NCI-H1930 (cell line): ENCODE measurements at places on chromosomes 7 and 10.
A peak's percentile ranks its signal among the peaks of the same experiment; 100 is the strongest.

- DNase-seq = peak; percentile 16
These were observed 8.7 kb downstream of the NCAPG2 start for GRCh38 chr7:158695726-158696452.

DNA sequence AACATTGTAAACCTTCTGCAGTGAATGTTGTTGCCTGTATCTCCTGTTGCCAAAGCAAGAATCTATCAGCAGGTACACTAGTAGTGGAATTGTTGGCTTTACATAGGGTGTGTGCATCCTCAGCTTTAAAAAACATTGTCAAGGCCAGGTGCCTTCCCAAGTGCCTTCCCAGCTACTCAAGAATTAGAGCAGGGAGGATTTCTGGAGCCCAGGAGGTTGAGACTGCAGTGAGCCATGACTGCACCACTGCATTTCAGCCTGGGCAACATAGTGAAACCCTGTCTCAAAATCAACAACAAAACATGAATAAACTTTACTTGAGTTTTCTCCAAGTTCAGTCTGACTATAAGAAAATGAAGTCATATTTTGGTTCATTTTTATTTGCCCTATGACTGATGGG is 217.3 kb downstream of the CCSER2 start:
- DNase-seq = no peak

DNA sequence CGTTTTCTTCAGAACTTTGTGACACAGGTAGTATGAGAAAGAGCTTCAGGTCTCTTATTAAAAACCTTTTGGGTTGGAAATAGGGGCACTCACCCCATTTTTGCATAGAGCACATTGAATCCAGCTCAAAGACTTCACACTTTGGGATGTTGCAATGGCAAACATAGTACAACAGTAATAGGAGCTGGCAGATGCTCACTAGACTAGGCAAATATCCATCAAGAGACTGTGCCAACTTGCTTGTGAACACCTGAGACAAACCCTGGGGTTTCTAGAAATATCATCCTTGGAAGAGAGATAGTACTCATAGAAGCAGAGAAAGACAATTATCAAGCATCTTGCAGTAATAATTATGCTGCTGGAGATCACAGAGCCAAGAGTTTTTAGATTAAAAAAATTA is 280.0 kb downstream of the CACNA2D1 start:
- DNase-seq = no peak

DNA sequence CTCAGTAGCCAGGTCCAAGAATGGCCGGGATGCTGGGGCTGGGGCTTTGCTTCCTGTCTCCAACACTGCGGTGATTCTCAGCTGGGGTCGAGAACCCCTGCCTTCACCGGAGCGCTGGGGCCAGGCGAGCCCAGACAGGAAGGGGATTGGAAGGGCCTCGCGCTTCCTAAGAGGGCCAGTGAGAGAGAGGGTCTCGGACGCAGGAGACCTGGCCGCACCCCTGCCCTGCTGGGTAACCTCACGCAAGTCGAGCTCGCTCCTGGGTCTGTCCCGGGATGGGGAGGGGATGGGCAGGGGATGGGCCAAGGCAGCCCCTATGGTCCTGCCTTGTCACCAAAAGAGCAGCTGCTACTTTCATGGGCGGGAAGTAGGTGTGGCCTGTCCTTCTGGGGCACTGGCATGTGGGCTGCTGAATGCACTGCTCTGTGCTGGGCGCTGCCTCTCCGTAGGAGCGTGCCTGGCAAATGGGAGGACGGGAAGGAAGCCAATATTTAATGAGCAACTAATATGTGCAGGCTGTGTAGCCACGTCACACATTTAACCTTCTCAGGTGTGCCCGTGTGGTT is 20.0 kb downstream of the KCNK18 start:
- no peak for DNase-seq

GRCh38 chr7:35729061-35729783 is 34.3 kb upstream of the HERPUD2 start:
- no peak for DNase-seq

DNA sequence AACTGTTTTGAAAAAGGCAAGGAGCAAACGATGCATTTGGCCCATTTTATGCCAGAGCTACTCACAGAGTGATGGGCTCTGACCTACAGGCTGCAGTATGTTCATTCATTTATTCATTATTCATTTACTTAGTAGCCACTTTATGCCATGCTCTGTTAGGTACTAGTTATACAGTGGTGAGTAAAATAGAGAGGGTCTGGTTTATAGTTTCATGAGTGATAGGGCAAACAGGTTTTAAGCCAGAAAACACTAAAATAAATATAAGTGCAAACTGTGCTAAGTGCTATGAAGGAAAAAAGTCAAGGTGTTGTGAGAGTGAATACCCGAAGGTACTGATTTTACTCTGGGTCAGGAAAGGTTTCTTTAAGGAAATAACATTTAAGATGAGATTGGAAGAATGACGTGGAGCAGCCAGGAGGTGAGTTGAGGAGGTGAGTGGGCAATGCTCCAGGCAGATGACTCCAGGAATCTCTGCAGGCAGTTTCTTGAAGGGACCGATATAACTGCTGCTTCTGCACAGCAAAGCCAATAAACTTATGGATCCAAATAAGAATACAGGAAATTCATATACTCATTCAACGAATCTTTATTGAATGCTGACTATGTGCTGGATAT is 56.9 kb upstream of the FAM133B start:
- no peak for DNase-seq

DNA sequence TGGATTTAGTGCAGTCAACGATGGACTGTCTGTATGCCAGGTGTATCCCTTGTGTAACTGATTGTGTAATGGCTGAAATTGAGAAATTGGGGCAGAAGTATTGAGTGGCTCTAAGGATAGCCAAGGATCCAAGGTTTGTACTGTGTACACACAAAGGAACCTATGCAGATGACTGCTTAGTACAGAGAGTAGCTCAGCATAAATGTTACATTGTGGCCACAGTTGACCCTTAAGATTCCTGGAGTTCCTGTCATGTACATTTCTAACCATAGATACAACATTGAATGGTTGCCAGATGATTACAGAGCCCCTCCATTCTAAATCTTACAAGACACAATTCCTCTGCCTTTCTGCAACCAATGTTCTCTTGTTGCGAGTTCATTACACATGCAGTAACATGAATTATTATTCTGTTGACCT is 25.3 kb downstream of the CCDC126 start:
- no peak for DNase-seq

DNA sequence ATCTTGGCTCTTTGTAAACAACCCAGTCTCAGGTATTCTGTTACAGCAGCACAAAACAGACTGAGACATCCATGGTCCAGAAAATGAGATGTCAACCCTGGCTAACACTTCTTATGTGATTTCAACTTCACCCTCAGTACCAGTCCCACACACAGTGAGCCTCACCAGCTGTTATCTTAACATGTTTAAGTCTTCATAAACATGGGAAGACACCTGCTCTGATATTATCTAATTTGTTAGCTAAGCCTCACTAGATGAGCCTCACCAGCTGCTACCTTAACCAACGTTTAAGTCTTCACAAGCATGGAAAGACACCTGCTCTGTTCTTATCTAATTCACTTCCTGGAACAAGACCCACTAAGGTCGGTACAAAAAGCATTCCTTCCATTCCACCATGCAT is 130.8 kb downstream of the CALN1 start:
- DNase-seq = no peak

DNA sequence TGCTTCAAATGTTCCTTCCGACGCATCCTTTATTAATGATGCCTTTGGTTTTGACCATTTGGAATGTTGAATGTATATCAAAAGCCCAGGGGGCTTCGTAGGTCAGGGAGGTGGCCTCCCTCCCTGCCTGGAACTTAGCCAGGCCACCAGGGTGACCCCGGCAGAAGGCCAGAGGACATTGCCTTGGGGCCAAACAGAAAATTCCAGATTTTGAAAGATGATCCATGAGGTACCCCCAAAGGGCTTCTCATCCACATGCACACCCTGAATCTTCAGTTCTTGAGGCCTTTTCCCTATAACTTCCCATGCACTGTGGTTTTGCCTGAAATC is 171.7 kb downstream of the ADAM12 start:
- no peak for DNase-seq

- DNase-seq = no peak
These were observed 82.3 kb downstream of the CUL2 start for GRCh38 chr10:35007858-35008301.

GRCh38 chr7:141071260-141071854 is 2.5 kb upstream of the TMEM178B start:
- peak; percentile 73 for DNase-seq

GRCh38 chr10:17001961-17002749 is 127.5 kb downstream of the CUBN start:
- no peak for DNase-seq

DNA sequence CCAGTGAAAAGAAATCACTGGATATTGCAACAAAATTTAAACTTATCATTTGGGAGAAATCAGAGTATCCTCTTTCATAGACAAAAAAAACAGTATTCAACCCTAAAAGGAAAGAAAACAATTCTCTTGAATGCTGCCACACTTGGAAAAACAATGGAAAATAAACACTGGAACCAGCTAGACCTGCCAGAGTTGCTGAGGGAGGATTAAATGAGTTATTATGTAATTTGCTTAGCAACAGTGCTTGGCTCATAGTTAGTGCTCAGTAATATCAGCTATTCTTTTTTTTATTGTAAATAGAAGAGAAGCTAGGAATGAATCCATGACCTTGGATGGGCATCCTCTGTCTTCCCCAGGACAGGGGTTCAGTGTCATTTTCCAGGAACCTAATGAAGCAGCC is 11.0 kb upstream of the ZNF273 start:
- DNase-seq = no peak

- DNase-seq = no peak
These were observed 27.4 kb upstream of the GDI2 start for GRCh38 chr10:5840314-5841307.

DNA sequence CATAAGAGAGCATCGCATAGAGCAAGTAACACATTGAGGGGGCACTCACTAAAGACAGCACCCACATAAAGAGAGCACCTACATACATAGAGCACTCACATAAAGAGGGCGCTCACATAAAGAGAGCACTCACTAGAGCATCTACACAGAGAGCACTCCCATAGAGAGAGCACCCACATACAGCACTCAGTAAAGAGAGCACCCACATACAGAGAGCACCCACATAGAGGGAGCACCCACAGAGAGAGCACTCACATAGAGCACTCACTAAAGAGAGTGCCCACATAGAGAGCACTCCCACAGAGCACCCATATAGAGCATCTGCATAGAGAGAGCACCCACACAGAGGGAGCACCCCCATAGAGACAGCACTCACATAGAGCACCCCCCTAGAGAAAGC is 47.8 kb downstream of the INSIG1 start:
- no peak for DNase-seq

GRCh38 chr7:111011520-111011919 is 79.4 kb upstream of the LRRN3 start:
- DNase-seq = no peak

DNA sequence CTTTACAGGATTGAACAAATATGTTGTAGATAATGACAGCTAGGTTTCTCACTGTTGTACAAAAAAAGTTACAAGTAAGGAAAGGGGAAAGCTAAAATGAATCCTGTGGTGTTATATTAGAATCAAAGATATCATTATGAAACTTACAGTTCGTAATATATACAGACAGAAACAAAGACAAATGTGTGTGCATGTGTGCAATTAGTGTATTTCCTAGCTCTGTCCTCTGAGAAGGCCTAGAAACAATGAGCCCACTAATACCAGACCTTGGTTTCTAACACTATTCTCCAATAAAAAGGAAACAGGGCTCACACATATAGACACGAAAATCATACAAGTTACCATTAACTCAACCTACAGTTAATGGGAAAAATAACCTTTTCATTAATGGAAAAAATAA is 8.0 kb downstream of the KDM7A start:
- no peak for DNase-seq

DNA sequence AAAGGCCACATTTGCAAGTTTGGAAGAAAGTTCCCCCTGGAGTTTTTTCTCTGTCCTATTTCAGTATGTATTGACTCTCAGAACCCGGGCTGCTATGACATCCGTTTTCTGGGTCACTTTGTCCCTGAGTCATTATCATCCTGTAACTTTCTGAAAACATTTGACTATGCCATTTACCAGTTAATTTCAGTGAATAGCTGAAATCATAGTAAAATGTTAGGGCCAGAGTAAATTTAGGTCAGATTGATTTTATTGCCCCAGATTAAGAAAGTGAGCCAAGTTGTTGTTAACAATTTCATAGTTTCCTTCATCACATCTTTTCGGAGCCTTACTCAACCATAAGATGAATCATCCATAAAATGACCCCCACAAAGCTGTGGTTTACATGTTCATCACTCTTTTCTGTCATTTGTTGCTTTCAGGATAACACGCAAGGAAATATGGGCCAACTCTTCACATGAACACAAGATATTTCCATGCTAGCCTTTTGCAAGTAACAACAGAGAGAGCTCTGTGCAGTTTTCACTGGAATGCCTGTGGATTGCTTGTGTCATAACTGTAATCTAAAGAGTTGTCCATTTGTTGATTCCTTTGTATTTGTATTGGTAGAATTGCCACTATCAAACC is 3.9 kb upstream of the MACC1 start:
- DNase-seq = no peak

DNA sequence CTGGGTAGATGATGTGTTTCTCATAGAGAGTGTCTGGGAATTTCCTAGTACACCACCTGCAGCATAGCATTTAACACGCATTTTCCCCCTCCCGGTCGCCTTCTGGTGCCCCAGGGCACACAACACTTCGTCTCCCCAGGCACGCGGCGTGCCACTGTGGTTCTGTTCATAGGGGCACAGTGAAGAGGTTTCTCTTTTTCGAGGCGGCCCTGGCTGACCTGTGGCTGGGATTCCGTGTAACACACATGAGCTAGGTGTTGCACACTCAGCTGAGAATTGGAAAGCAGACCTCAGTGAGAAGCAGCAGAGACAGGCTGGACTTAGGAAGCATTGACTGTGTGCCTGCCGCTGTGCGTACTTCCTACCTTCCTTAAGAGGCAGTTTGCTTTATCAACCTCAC is 214.3 kb upstream of the SHH start:
- no peak for DNase-seq

- no peak for DNase-seq
These were observed 22.5 kb upstream of the EPHB6 start for GRCh38 chr7:142832417-142832816.

GRCh38 chr10:70052462-70053217 is at the start of gene MACROH2A2:
TSS of gene MACROH2A2 (plus strand) at chr10:70052846. CDS start at chr10:70075659, 22,813 bp downstream.
- peak; percentile 40 for DNase-seq
